ENCODE measurements at places on chromosomes 7 and 10.

GRCh38 chr7:70303309-70303708 lies 705.0 kb downstream of the AUTS2 start:
- no peak for DNase-seq

- no peak for DNase-seq
Measured at GRCh38 chr7:129636641-129637040, 25.1 kb downstream of the NRF1 start.

GRCh38 chr10:95355301-95355700 lies 64.5 kb upstream of the PDLIM1 start:
- DNase-seq, result no peak

DNA sequence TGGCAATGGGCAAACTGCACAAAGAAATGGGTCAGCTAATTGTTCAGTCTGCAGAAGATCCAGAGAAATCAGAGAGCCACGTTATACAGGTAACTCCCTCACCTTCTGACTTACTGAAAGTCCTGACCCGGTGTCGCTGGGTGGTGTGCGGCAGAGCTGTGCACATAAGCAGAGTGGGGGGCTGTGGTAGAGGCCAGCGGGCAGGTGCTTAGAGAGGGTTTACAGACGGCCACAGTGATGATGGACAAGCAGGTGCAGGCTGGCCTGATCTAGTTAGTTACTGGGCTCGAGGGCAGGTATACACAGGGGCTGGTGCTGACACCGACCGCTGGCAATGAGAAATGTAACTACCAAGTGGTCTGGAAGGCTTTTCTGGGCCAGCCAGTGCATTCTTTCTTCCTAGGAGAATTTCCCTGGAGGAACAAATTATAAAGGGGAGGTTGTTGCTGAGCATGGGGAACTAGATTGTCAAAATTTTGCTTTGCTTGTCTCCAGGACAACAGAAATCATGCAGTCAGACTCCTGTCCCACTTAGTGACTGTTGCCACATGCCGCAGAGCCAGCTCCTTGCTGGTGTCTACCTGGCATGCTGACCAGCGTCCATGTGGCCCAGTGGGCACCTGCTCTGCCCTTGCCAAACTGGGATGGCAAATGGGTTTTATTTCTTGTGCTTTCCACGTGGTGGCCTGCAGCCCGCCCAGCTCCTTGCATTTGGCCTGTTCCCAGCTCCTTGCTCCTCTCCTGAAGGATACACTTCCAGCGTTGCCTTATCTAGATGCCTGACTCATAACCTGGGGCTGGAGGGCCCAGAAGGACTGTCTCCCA lies 28.8 kb downstream of the DENND10 start:
- DNase-seq, result peak; percentile 5

DNA sequence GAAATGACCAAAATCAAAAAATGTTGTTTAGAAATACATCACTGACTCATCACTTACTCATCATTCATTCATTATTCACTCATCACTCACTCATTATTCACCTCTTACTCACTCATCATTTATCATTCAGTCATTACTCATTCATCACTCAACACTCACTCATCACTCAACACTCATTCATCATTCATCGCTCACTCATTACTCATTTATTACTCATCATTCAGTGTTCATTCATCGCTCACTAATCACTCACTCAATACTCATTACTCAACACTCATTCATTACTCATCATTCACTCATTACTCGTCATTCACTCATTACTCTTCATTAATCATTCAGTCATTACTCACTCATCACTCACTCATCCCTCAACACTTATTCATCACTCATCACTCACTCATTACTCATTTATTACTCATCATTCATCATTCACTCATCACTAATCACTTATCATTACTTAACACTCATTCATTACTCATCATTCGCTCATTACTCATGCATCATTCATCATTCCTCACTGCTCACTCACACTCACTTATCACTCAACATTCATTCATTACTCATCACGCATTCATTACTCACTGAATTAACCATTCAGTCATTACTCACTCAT lies 238.5 kb downstream of the ADARB2 start:
- no peak for DNase-seq

GRCh38 chr7:26078437-26079336 lies 73.3 kb upstream of the NFE2L3 start:
- peak; percentile 59 for DNase-seq

- DNase-seq, result no peak
Measured at GRCh38 chr7:6375348-6376101, 72.2 kb downstream of the DAGLB start.

- DNase-seq, result peak; percentile 69
Measured at GRCh38 chr10:4034907-4035598, 250.0 kb upstream of the KLF6 start.

GRCh38 chr7:158382363-158383254 lies 205.0 kb downstream of the PTPRN2 start:
- no peak for DNase-seq

GRCh38 chr10:43186150-43186549 lies 47.9 kb downstream of the CSGALNACT2 start:
- DNase-seq, result no peak
